ENCODE measurements at places on chromosomes 16 and 17. TPM values are rescaled to one million over a fixed set of nuclear protein-coding genes. Genes with fewer than 3 reads are reported as not detected.
A peak's percentile ranks its signal among the peaks of the same experiment; 100 is the strongest.

USP43 gene
- 0.23 TPM for total RNA-seq

- H3K36me3 ChIP-seq: no peaks in the 10 kb centered on the region
- no peaks in the 10 kb centered on the region for H3K27me3 ChIP-seq
- peak; percentile 66 for DNase-seq
- H3K27ac ChIP-seq: peak overlapping the region; percentile 89
- peaks cover 43% of the 10 kb centered on the region for H3K4me1 ChIP-seq
These were observed 31.7 kb downstream of the SOCS1 start for GRCh38 chr16:11224096-11224893.

SLC5A11 gene
- 0.51 TPM for total RNA-seq

WDR59 gene
- total RNA-seq: 118 TPM

NLRC3 gene
- total RNA-seq: 177 TPM

PERCC1 gene
- total RNA-seq: 0.36 TPM

Data from T-cell (primary cell).